Activated CD8-positive, alpha-beta T cell treated with anti-CD3 and anti-CD28 coated beads, Interleukin-2, amount 10 ng/mL, durations not matched to agents 7 days and 5 days (primary cell): ENCODE measurements at places on chromosomes 5 and 9. TPM values are rescaled to one million over a fixed set of nuclear protein-coding genes. Genes with fewer than 3 reads are reported as not detected.
A peak's percentile ranks its signal among the peaks of the same experiment; 100 is the strongest.

WDR38 gene
- total RNA-seq: not detected

GRXCR2 gene
- not detected for total RNA-seq

BHMT2 gene
- total RNA-seq: not detected

GRCh38 chr9:89137542-89138462 lies 40.8 kb downstream of the SHC3 start:
- no peak for DNase-seq
- peaks cover 11% of the 10 kb centered on the region for H3K27me3 ChIP-seq
- H3K27ac ChIP-seq: no peak overlapping the region
- H3K4me1 ChIP-seq: no peaks in the 10 kb centered on the region

DNA sequence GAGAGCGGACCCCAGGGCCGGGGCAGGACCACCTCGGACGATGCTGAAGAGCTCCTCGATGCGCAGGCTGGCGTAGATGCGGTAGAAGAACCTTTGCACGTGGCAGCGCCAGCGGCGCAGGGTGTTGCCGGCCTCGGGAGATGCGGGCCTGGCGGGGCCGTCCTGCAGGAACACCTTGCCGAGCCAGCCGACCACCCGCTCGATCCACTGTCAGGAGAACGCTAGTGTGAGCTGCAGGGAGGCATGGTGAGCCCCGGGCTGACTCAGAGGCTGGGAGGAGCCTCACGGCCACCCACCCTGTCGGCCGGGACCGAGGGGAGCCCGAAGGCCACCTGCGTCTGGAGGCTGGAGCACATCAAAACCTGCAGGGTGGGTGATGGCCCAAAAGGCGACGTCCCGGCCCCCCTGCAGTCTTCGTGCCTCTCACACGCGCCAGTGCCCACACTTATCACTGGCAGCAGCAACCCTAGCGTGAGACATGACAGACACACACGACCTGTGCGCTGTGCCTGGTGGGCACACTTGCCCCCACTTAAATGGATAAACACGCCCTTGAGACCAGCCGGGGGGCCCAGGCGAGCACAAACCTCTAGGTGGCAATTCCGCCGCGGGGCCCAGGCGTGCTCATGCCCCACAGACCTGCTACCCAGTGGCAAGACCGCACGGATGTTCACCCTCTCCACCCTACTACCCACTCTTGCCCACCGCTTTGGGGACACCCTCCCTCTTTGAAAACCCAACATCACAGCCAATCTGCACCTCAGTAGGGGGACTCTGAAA lies 3.3 kb downstream of the ANAPC2 start:
- H3K36me3 ChIP-seq: peaks cover 20% of the 10 kb centered on the region
- no peak for DNase-seq
- no peak overlapping the region for H3K27ac ChIP-seq
- no peak overlapping the region for H3K4me3 ChIP-seq

DNA sequence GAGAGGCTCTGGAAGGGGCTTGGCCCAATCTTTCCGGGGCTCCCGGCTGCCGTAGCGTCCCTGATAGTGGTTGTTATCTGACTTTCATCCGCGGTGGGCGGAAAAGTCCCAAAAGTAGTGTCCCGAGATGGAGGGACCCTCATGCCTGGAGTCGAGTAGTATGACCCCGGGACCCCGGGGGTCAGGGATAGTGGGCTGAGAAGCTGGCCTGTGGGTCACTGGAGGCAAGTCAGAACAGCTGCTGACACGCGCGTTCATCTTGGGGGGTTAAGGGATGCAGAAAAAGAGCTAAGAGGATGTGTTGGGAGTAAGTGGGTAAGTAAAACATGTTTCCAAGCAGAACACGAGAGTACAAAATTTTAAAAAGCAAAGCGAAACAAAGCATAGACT lies 123.4 kb downstream of the TMEM161B start:
- H3K4me1 ChIP-seq: peaks cover 23% of the 10 kb centered on the region
- peaks cover 4% of the 10 kb centered on the region for H3K36me3 ChIP-seq
- H3K4me3 ChIP-seq: peak overlapping the region; percentile 48
- no peak overlapping the region for H3K27ac ChIP-seq
- H3K27me3 ChIP-seq: peaks cover 33% of the 10 kb centered on the region
- no peak for DNase-seq

GRCh38 chr9:134607971-134608370 lies 33.6 kb upstream of the COL5A1 start:
- no peak overlapping the region for H3K27ac ChIP-seq
- H3K4me3 ChIP-seq: no peak overlapping the region
- no peaks in the 10 kb centered on the region for H3K4me1 ChIP-seq
- no peak for DNase-seq

DNA sequence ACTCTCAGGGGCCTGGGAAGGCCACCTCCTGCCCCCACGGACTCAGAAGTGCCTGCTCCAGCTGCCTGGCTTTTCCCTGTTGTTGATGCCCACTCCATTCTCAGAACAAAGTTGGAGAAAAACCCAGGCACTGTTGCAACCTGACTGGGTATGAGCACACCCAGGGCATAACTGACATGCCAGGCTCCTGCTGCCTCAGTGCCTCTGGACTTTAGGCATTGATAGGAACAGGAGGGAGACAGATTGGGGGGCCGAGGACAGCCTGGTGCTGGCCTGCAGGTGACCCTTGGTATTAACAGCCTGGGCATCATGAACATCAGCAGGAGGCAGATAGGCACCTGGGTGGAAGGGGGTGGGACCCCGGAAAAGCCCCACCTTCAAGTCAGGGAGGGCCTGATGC lies 685.9 kb upstream of the CDH10 start:
- H3K4me3 ChIP-seq: no peak overlapping the region
- no peaks in the 10 kb centered on the region for H3K27me3 ChIP-seq
- H3K4me1 ChIP-seq: no peaks in the 10 kb centered on the region
- H3K27ac ChIP-seq: no peak overlapping the region

GRCh38 chr9:137056739-137057415 lies 3.0 kb upstream of the ENTPD2 start:
- H3K27me3 ChIP-seq: peaks cover 13% of the 10 kb centered on the region
- H3K27ac ChIP-seq: no peak overlapping the region
- H3K36me3 ChIP-seq: no peaks in the 10 kb centered on the region
- no peak for DNase-seq
- no peak overlapping the region for H3K4me3 ChIP-seq

GRCh38 chr9:129665814-129666520 lies 520 bp downstream of the PRRX2 start:
- H3K4me3 ChIP-seq: peak overlapping the region; percentile 12
- DNase-seq: no peak
- no peak overlapping the region for H3K27ac ChIP-seq
- H3K27me3 ChIP-seq: peaks cover 17% of the 10 kb centered on the region

DNA sequence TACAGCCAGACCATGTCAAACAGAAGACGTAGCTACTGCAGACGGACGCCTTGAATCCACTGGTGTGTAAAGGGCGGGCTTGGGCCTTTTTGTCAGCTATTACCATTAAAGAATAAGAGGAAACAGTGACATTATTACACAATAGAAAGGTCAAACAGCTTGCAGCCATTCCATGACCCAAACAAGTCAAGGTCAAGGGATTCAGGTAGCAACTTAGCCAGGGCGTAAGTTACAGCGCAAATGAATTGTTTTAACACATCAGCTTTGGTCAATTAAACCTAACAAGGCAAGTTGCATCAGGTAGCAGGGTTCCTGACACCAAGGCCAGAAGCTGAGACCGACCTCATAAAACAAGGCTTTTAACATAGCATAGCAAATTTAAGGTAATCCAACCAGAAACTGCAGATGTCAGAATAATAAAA lies 15.3 kb downstream of the NFIB start:
- H3K4me3 ChIP-seq: no peak overlapping the region
- H3K36me3 ChIP-seq: no peaks in the 10 kb centered on the region
- H3K4me1 ChIP-seq: no peaks in the 10 kb centered on the region
- peaks cover 6% of the 10 kb centered on the region for H3K27me3 ChIP-seq
